ENCODE measurements at places on chromosomes 1 and 21. TPM values are rescaled to one million over a fixed set of nuclear protein-coding genes. Genes with fewer than 3 reads are reported as not detected.

OR2G6 gene
- total RNA-seq, result not detected

IVL gene
- total RNA-seq, result not detected

IL6R gene
- total RNA-seq, result 7.6 TPM

SLAMF6 gene
- total RNA-seq, result not detected

- peak; percentile 97 for DNase-seq
Measured at GRCh38 chr21:29656504-29657239, 283.1 kb downstream of the GRIK1 start.

- DNase-seq, result peak; percentile 52
Measured at GRCh38 chr1:117097443-117097842, 24.1 kb downstream of the TRIM45 start.

- no peak for DNase-seq
Measured at GRCh38 chr1:53616927-53617326, 122.0 kb downstream of the GLIS1 start.
